Astrocyte (in vitro differentiated cells and primary cell): ENCODE measurements at places on chromosomes 1 and 21. TPM values are rescaled to one million over a fixed set of nuclear protein-coding genes. Genes with fewer than 3 reads are reported as not detected.

DNA sequence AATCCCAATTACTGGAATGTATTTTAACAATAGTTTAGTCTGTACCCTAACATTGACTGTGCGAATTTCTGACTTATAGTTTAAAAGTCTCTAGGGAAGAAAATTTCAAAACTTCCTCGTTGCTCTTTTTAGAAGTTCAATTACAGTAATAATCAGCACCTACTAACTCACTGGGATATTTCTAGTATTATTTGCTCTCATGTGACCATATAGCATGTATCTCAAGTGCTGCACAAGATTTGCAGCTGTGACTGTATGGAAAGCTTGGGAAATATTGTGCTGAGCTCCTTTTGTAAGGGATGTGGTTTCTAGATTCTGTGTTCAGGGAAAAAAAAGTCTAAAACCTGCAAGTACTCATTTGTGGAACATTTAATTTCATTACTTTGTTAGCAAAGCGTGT lies 153.1 kb downstream of the ST6GALNAC3 start:
- DNase-seq, result no peak

GRCh38 chr1:153831026-153831425 lies 55.8 kb downstream of the SLC27A3 start:
- no peak for DNase-seq

DNA sequence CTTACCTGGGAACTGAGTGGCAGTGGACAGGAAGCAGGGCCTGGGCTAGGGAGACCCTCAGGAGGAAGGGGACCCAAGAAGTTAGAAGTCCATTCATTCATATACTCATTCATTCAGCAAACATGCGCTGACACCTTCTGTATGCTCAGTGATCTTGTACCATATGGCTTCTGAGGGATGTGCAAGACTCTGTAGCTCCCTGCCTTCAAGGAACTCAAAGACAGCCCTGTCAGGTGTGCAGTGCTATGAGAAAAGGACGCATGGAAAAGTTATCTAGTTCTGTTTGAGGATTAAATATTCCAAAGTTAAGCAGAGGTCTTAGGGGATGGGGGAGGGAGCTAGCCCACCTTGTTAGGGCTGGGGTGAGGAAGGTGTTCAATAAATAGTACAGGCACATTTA lies 12.5 kb downstream of the DMAP1 start:
- DNase-seq, result no peak

DNA sequence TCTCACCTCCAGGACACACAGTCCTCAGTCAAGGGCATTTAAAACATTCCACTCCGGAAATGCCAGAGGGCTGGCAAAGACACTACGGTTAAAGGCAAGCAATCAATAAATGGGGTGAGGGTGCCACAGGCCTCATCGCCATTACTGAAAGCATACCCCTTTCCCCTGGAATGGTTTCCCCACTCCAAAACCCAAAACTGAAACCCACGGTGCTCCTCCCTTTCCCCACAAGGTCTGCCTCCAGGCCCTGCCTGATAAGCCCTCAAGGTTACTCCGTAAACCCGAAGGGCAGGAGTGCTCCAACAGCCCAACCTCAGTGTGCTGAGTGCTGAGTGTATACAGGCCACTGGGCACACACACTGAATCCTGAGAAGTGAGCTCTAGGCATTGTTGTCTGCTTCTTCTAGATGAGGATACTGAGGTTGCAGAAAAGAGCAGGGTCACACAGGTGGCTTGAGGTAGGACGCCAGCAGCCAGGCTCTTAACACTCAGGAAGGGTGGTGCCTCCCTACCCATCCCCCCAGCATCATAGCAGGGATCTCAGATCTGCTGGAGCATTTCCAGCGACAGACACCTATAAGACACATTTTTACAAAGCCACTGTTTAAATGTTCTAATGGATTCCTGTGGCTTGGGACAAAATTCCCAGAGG lies 29.0 kb downstream of the SSBP3 start:
- peak; percentile 57 for DNase-seq

- no peak for DNase-seq
Measured at GRCh38 chr1:71668065-71668464, 587.2 kb upstream of the ZRANB2 start.

DNA sequence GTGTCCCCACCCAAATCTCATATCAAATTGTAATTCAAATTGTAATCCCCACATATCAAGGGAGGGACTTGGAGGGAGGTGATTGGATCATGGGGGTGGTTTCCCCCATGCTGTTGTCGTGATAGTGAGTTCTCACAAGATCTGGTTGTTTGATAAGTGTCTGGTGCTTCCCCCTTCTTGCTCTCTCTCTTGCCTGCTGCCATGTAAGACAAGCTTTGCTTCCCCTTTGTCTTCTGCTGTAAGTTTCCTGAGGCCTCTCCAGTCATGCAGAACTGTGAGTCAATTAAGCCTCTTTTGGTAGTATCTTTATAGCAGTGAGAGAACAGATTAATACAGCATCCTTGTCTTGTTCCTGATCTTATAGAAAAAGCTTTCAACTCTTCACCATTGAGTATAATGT lies 6.5 kb upstream of the LRRC39 start:
- DNase-seq, result no peak

DNA sequence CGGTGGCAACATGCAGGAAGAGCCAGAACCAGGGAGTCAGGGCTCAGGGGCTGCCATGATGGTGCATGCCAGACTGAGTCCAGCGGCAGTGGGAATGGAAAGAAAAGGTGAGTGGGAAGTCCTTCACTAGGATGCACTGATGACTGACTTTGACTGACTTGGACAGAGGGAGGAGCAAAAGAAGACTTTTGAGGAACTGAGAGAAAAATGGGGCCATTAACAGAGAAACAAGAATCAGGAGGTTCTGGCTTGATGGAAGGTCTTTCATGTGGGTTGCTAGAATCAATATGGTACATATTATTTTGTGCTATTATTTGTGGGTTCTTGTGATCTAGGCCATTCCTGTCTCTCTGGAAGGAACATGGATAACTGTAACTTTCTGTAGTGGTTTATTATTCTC lies 454.6 kb upstream of the PROX1 start:
- no peak for DNase-seq

DNA sequence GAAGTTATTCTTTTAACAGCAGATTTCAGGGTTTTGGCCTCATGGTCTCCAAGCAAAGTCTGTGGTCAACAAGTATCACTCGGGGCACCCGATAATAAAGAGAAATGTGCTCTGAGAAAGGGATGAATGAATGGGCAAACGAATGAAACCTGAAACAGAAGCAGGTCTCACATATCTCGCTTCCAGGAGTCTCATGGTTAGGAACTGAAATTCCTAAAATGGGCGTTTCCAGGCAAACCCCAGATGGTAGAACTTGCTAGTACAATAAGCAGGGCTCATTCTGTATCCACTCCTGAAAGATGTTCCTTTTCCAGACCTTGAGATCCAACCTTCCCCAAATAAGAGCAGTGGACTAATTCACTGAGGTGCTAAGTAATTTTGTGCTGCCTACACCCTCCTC lies 87.2 kb downstream of the LAMC2 start:
- peak; percentile 57 for DNase-seq

- DNase-seq, result no peak
Measured at GRCh38 chr1:203663821-203664220, 37.2 kb downstream of the ATP2B4 start.

DNA sequence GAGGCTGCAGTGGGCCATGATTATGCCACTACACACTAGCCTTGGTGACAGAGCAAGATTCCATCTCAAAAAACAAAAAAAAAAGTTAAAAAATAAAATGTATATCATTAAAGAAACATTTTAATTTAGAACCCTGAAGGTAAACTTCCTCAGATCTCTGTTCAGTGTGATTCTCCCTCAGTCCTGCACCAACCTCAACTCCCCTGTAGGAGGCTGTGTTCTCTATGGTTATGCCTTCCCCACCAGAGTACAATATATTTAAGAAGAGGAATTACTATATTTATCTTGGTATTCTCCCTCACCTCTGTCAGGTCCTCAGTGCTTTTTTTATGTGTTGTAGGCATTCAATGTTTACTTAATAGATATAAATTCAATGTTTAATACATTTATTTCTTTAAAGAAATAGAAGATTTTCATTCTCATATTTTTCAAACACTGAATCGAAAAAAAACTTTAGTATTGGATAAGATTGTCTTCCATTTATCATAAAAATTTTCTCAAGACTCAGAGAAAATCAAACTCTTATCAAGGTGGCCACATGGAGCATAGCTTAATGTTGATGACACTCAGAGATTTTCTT lies 4.8 kb upstream of the LRRC8B start:
- DNase-seq, result no peak

DNA sequence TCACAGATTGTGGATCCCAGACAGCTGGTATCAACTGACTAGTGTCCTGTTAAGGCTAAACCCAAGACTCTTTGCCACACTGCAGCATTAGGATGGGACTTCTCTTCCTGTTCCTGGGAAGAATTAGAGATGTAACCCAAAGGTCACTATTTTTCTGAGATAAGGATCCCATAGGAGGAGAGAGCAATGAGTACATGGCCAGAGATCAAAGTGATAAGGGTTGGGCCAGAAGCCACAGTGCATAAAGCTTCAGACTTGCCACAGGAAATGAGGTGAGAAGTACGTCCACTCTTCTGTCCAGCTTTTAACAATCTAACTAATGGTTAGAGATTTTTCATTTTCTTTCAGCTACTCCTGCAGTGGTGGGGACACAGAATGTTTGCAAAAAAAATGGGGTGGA lies at the start of gene HSD3B1:
TSS of gene HSD3B1 (plus strand) at position 270 of the 400 bp plus-strand sequence. CDS start 267 bp downstream, outside the sequence.
- no peak for DNase-seq

DNA sequence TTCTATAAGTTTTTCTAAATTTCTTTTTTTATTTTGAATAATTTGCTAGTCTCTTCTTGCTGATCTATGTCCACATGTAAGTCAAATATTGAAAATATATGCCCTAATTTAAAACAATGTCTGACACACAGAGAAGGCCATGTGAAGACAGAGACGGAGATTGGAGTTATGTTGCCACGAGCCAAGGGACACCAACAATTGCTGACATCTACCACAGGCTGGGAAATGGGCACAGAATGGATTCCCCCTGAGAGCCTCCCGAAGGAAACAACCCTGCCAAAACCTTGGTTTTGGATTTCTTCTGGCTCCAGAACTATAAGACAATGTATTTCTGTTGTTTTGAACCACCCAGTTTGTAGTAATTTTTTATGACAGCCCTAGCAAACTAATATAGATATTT lies 485.0 kb upstream of the ZRANB2 start:
- no peak for DNase-seq

GRCh38 chr21:29940361-29940760 lies 565 bp upstream of the GRIK1 start:
- DNase-seq, result no peak

DNA sequence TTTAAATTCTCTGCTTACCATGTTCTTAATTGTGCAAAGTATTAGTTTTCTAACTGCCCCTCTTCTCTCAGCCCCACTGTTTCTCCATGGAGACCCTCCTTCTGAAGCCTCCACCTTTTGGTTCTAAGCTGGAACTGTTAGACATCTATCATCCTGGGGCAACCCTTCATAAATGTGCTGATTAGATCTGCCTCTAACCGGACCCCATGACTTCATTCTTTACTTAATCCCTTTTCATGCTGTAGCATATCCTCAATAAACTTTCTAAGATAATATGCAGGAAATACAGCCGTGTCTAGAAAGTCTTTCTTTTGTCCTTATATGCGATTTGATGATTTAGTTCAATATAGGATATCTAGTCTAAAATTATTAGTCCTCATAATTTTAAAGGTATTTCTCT lies 1020.1 kb downstream of the ADGRL2 start:
- DNase-seq, result no peak

- no peak for DNase-seq
Measured at GRCh38 chr1:75922698-75923097, 9.5 kb downstream of the ASB17 start.

GRCh38 chr1:95286479-95286878 lies 52.5 kb downstream of the RWDD3 start:
- no peak for DNase-seq

KRTAP21-2 gene
- total RNA-seq, result not detected in 2 replicates

AJAP1 gene
- total RNA-seq, result 0.29 and 0.34 TPM in 2 replicates

RPL11 gene
- 737 and 804 TPM in 2 replicates for total RNA-seq

AUNIP gene
- 1.3 and 2.1 TPM in 2 replicates for total RNA-seq

PKLR gene
- not detected in 2 replicates for total RNA-seq

S100B gene
- 1.0 and 2.0 TPM in 2 replicates for total RNA-seq

DHRS3 gene
- 3.2 and 3.4 TPM in 2 replicates for total RNA-seq

MYOM3 gene
- 1.0 and 1.4 TPM in 2 replicates for total RNA-seq

SLC22A15 gene
- total RNA-seq, result 10.3 and 12.0 TPM in 2 replicates

SCAMP3 gene
- total RNA-seq, result 68.9 and 70.3 TPM in 2 replicates

IFI44 gene
- 144 and 176 TPM in 2 replicates for total RNA-seq

TCEA3 gene
- 3.3 and 3.4 TPM in 2 replicates for total RNA-seq

AGMAT gene
- total RNA-seq, result 0.41 and 0.53 TPM in 2 replicates

DOP1B gene
- total RNA-seq, result 22.2 and 26.1 TPM in 2 replicates
